ENCODE measurements at places on chromosomes 7 and 10.
A peak's percentile ranks its signal among the peaks of the same experiment; 100 is the strongest.

DNA sequence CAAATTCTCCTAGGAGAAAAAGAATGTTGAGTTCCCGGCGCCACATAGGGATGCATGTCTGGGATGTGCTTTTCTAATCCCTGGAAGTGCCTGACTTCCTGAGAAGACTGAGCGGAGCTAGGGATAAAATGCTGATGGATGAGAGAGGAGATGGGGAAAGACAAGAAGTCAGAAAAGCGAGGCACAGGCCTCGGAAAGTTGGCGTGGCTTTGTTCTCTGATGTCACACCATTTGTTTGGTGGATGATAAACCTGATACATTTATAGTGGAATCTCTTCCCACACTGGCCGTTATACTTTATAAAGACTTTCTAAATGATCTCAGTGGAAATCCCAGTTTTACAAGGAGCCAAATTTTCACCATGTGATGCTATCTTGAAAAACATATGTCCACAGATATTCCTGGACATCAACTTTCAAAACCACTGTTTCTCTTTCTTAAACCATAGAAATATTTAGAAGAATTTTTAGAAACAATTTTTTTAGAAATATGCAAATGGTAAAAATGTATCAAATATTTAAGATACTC is 188.8 kb upstream of the SVIL start:
- no peak for DNase-seq

DNA sequence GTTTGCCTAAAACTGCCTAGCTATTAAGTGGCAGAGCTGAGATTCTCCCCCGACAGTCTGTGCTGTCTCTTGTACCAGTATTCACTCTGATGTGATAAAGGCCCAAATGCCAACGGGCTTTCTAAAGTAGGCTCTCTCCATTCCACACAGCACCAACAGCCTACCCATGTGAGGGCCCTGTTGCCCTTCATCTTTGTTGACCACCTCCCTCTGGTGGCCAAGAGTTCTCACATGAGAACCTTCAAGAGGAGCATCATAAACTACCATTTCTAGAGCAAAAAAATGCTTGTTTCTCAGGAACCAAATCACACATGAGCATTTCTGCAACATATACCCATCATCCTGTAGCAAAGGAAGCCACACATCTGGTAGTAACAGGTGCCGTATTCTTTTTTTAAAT is 185.8 kb downstream of the GRM8 start:
- no peak for DNase-seq

DNA sequence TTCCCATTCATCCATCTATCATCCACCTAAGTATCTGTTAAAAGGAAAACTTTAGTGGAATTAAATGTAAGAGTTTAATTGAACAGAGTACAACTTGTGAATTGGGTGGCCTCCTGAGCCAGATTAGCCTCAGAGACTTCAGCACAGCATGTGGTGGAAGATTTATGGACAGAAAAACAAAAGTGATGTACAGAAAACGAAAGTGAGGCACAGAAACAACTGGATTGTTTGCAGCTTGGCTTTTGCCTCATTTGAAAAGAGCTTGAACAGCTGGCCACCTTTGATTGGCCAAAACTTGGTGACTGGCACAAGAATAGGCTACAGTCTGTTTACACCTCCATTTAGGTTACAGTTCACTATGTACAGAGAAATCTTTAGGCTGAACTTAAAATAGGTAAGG is 1463.4 kb upstream of the CELF2 start:
- DNase-seq = no peak

DNA sequence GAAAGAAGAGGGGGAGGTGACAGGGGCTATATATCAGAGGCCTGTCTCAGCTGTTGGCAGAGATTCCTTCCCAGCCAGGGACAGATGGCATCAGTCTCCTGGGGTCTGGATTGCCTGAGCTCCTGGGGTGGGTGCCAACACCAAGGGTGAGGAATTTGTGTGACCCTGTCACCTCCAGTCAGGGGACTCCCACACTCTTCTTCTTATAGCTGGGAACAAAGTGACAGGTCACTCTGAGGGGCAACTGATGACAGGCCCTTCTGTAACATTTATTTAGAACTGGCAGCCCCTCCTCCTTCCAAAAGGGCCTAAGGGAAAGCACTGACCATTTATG is 53.7 kb upstream of the DUSP5 start:
- no peak for DNase-seq

DNA sequence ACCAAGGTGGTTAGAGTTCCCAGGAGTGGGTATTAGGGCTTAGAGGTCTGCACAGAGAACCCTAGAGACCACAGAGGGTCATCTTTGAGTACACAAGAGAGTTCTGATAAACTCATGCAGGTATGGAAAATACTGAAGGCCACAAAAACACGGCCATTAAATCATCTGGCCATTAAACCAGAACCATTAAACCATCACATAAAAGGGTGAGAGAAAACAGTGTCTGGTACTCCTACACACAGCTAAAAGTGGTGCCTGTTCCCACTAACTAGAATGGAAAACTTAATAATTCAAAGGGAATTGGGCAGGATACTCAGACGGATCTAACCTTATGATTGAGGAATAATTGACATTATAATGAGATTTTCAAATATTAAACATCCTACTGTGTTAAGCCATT is 679.4 kb downstream of the TNS3 start:
- no peak for DNase-seq

- DNase-seq = no peak
Measured at GRCh38 chr7:46034056-46034768, 113.1 kb upstream of the IGFBP3 start.

DNA sequence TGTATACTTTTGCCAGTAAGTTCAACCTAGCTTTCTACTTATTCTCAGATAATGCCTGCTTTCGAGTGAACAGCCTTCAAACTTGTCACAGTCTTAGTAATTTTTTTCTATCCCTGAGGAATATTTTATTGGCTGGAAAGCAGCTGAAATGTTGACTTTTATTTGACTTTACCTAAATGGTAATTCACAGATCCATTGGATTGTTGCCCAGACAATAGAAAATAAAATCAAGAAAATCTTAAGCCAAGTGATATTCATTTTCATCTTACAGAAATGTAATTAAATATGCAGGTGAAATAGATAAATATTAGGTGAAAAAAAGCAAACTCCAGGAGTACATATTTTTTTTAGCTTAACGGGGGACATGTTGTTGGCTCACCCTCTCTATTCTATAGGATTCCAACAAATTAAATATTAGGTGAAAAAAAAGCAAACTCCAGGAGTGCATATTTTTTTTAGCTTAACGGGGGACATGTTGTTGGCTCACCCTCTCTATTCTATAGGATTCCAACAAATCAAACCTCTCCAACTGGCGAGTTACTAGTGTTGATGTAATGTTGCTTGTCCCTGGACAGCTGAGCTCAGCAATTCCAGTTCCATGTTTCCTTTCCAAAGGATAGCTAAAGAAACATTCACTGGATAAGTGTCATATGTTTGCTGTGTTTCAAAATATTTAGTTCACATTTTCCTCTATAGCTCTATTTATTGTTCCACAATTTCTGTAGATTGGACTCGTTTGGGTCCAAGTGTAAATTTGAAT is 4.2 kb downstream of the TMEM26 start:
- no peak for DNase-seq

- DNase-seq = no peak
Measured at GRCh38 chr7:80634505-80634904, 3.9 kb upstream of the CD36 start.

GRCh38 chr7:36606976-36607720 is 117.1 kb downstream of the AOAH start:
- DNase-seq = no peak

DNA sequence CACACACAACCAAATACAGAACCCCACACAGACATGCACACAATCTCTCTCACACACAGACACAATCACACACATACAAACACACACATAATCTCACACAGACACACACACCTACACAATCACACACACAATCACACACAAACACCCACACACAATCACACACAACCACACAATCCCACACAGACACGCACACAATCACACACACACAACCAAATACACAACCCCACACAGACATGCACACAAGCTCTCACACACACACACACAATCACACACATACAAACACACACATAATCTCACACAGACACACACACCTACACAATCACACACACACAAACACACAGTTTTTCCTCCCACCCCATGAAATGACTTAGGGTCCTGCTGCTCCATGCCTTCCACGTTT is 160.4 kb upstream of the PFKP start:
- no peak for DNase-seq

DNA sequence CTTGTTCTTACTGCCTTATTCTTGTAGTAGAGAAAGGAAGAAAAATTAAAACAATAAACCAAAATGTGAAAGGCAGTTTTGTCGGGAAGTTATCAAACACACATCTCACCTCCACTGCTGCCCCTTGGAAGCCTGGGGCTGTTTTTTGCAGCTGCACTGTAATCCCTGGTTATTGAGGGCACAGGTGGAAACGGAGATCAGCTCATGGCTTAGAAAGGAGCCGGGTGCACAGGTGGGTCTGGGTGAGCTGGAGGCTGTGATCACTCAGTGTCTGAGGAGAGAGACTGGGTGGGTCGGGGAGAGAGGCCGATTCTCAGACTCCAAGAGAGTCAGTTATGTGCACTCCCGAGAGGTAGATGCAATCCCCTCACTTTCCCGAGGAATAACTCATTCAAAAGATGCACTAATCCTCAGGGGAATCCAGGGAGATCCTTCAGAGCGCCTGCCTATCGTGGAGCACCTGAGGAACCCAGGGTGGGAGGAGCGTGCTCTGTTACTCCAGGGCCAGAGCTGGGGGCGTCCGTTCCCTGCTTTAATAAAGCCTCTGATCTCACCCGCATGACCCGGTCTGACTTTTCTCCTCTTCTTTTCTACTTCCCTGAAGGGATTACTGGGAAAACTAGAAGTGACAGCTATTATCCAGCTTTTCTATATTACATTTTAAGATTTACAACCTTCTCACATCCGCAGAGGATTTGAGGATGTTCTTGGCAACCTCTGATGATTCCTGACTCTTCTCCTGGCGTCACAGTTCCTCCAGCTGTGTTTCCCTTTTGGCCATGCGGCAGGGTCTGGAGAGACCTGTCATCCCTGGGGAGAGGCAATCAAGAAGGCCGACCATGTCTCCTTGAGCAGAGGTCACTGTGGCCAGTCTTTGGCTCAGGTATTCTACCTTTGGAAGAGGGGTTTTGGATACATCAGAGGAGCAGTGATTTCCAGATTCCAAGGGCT is 82.1 kb downstream of the CAMK1D start:
- DNase-seq = no peak

GRCh38 chr10:71390921-71391690 is 5.6 kb upstream of the CDH23 start:
- no peak for DNase-seq

DNA sequence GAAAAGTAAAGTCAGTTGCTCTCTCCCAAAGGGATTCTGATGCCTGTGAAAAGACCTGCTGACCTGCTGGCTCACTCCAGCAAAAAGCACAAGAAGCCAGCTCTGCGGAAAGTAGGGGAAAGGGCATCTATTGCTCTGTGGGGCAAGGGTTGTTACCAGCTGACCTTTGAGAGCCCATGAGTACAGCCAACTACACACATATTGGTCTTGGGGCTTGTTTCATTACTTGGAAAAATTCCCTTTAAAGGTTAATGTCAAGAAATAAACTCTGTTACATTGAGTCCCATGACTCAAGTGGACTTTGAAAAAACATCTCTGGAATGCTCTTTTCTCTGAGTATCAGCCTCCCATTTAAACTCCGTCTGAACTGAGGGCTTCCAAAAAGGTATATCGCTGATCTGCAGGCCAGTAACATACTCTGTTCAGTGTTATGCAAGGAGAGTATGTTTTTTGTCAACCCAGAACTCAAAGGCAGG is 53.2 kb downstream of the PANK1 start:
- DNase-seq = no peak

DNA sequence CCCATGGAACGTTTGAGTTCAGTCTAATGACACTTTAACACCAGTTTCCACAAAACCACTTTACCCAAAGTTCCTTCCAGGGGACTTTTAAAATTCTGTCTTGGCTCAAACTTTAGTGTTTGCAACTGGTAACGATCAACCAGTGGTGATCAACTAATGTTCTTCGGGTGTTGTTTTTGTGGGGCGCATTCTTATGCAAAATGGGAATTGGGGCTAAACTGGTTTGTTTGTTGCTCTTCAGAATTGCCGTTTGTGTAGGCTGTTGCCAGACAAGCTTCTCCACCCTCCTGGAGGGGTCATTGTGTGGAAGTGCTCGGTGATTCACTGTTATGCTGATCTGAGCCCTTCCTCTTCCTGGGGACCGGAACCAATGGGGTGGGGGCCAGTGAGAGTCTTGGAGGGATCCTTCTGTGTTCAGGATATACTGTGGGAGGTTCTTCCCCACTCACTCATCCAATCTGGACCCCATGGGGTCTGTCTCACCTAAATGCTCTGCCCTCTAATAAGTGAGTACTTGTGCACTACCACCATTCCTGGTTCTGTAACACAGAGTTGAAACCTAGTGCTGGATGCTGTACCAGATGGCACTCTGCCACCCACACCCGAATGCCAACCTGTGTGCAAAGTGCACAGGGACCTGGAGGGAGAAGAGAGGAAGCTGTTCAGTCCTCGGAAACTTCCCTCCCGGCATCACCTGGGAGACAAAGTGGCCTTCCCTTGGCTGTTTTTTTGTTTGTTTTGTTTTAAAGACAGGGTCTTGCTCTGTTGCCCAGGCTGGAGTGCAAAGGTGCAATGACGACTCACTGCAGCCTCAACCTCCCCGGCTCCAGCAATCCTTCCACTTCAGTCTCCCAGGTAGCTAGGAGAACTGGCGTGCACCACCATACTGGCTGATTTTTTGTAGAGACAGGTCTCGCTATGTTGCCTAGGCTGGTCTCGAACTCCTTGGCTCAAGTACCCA is 2.1 kb downstream of the NFE2L3 start:
- DNase-seq = peak; percentile 56

DNA sequence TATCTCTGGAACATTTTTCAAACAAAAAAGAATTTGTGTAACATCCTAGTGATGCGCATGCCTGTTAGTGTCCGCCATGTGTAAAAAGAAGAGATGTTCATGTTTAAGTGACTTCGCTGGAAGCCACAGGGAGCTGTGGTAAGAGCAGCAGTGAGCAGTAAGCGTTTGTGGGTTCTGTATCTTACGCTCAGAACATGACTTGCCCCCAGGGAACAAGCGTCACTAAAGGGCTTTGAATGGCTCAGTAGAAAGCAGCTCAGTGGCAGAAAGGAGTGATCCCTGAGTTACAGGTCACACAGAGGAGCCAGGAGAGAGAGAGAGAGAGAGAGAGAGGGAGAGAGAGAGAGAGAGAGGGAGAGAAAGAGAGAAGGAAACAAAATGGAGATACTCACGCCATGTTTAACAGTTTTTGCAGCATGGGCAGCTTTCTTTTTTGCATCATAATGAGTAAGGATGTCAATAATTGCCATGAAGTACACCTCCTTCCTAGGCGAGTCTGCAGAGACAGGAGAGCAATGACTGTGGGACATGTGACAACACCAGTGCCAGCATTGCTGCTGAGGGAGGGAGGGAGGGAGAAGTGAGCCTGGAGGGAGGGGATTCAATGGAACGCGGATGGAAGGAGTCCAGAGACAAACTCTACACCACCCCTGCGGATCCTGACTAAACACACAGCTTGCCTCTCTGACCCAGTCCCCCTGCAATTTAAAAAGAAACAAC is 174.6 kb downstream of the PIP4K2A start:
- no peak for DNase-seq

DNA sequence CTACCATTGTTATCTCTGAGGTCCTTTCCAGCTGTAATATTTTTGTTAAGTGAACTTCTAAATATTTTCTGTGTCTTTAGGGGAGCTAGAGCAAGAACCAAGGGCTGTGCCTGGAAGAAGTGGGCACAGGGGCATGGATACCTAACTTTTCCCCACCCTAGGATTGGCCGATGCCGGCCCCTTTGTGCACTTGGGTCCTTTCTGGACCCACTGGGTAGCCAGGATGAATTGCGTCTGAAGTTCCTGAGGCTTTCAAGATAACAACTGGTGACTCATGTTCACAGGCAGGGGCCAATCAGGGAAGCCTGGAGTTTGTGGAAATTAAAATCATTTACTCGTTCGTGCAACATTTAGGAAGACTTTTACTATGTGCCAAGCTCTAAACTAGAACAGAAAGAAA is 758 bp downstream of the DPCD start:
- no peak for DNase-seq
